Activated CD4-positive, alpha-beta T cell treated with anti-CD3 and anti-CD28 coated beads for 24 hours (primary cell): ENCODE measurements at places on chromosomes 3 and 15.

DNA sequence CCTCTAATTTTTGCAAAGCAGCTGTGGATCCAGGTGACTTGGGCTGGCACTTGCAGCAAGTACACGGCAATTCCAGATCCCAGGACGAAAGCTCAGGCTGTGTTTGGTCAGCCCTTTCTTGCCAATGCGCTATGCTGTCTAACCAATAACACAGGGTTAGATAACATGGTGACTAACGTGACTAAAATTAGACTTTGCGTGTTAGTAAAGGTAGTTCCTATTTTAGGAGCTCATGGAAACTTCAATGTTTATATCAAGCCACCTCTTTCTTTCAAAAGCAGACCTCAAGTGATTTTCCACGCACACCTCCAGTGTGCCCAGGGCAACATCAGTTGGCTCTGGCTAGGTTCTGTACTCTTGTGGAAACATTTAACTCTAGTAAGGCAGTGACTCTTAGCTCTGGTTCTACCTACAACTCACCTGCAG lies 32.5 kb downstream of the CDCP1 start:
- no peak for DNase-seq

- DNase-seq = no peak
Measured at GRCh38 chr3:64047787-64048186, 24.5 kb upstream of the PSMD6 start.

DNA sequence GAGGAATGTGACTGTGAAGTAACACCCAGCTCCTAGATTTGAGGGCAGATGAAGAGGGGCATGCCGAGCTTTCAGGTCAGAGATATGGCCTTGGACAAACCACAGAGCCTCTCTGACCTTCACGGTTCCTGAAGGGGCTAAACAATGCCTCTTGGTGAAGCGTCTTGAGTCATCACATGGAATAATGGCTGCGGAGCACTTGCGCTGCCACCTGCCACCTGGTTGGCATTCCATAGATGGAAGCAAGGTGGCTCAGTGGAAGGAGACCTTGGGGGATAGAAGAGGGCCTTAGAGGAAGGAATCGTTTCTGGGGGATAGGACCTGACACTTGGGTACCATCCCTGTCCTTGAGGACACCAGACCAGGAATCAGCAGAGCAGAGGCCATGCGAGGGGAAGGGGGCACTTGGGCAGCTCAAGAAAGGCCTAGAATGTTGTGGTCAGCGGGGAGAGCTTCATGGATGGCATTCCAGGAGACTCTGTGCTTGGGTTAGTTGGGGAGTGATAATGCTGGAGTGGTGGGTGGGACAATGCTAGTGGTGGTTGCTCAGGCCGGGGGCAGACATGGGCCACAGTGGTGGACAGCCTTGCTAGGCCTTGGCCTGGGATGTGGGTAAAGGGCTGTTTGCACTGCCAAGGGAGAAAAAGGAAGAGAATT lies 12.6 kb downstream of the MRAS start:
- DNase-seq = no peak

DNA sequence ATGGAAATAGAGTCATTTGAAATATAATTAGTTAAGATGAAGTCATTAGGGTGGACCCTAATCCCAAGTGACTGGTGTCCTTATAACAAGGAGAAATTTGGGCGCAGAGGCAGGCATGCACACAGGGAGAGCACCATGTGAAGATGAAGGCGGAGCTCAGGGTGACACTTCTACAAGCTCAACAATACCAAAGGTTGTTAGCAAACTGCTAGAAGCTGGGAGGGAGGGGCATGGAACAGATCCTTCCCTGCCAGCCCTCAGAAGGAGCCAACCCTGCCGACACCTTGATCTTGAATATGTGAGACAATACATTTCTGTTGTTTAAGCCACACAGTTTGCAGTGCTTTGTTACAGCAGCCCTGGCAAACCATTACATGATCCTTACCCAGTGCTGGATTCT lies 57.8 kb downstream of the CCNL1 start:
- DNase-seq = no peak

- DNase-seq = no peak
Measured at GRCh38 chr15:71444866-71445590, 329.8 kb downstream of the THSD4 start.

DNA sequence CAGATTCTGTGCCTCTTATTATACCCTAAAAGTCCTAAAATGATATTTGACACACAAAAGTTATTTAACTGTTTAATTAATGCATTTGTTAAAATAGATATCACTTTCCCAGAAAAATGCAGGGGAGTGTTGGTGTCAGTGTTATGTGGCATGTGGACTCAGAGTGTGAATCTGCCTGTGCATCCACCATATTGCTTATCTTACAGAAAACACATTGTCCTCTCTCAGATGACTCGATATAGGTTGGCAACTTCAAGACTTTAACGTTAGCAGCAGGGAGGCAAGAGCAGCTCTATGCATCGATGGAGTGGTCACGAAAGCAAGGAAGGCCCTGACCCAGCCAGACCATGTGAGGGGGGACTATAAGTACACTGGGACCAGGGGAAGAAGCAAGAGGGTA lies 165.4 kb upstream of the DCBLD2 start:
- no peak for DNase-seq

- DNase-seq = no peak
Measured at GRCh38 chr3:45793482-45794176, 2.7 kb downstream of the SLC6A20 start.

DNA sequence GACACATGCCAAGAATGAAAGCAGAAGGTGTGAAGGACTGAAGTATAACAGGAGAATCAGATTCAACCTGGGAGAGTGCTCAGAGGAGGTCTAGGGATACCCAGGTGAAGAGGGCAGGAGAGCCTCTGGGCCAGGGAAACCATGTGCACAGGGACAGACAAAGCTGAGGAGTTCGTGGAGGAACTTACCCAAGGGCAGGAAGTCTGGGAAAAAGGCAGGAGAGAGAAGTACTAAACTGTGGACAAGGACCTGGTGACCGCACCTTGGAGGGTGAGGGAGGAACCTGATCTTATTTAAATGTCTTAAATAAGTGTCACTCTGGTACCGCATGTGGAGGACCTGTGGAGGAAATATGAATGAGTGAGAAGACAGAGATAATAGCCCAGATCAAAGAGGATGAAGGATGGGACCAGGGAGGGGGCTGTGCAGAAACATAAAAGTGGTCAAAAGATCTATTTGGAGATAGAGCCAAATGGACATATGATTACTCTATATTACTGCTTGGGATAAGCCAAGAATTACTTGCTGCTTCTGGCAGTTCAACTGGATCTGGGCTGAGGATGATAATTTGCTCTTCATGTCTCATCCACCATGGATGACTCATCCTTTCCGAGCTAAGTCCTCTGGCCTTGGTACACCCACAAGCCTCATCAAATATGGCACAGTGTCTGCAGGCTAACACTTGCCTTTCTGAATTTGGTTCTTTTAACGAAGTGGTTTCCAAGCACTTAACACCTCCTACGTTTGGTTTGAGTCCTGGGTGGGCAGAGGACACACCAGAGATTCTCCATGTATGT lies 116.9 kb upstream of the NMNAT3 start:
- no peak for DNase-seq

DNA sequence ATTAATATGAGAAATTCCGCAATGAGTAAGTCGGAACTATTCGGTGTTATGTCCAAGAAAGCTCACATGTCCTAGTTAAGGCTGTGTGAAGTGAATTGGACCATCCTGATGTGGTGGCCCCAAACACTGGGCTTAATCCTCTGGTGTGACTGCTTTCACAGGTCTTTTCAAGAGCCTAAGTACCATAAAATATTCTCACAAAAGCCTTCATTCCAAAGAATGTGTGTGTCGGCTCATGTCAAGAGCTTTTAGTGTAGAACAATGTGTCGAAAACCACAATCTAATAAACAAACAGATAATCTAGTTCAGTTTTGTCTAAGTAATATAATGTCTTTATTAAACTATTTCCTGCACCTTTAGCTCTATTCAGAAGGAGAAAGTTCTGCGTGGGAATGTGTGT lies 311.4 kb downstream of the LPP start:
- DNase-seq = no peak

DNA sequence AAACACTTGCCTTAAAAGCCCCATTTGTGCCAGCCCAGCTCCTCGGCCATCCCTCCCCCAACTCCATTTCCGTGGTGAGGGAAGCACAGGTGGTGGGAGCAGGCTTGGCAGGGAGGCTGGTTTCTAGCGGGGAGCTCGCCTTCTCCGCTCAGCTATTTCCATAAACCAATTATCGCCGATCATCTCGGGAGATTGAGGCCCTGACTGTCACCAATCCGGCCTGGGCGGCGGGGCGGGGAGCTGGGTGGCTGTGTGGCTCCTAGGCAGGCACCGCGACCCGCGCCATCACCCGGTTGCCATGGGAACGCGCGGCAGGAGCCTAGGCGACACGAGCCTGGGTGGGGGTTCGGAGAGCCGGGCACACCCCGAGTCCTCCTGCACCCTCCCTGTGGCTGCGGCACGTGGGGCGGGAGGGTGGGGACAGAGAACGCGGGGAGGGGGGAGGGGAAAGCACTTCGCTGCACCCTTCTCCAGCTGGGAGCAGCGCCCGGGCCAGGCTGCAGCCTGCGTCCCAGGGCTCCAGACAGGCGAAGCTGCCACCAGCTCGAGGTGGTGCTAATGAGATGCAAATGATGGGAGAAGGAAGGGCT lies 9.3 kb downstream of the CCDC33 start:
- DNase-seq = peak; percentile 6

DNA sequence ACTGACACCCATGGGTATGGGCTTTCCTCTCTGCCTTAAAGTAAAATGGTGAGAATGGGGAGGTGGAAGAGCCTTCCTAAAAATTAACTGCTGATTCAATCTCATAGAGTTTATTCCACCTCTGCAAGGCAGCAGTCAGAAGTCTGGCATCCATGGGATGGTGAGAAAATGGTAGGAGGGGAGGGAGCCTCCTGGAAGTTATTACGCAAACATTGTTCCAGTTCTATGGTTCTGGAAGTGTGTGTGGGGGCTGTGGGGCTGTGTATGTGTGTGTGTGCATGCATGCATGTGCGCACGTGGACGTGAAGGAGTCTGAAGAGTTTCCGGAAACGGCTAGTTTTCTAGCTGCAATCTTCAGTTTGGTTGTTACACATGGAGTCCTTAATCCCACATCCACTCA lies 177.6 kb downstream of the KCNAB1 start:
- no peak for DNase-seq

GRCh38 chr3:41301548-41301947 lies 102.2 kb downstream of the CTNNB1 start:
- DNase-seq = no peak

GRCh38 chr3:146554151-146554760 lies 9.8 kb upstream of the PLSCR1 start:
- no peak for DNase-seq

DNA sequence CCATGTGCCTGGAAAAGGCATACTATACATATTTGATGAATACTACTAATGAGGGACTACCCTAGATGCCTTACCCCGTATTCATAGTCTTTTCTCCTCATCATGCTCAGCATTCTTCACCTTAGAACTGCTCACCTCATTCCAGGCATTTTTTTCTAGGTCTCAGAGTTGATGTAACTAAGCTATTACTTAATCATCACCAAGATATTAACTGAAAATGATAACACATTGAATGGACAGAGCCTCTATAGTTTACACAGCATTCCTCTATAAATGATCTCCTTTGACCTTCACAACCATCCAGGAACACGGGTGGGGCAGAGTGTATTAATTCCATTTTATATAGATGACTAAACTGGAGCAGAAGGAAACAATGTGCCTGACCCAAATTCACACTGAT lies 174.1 kb upstream of the DPH6 start:
- no peak for DNase-seq

DNA sequence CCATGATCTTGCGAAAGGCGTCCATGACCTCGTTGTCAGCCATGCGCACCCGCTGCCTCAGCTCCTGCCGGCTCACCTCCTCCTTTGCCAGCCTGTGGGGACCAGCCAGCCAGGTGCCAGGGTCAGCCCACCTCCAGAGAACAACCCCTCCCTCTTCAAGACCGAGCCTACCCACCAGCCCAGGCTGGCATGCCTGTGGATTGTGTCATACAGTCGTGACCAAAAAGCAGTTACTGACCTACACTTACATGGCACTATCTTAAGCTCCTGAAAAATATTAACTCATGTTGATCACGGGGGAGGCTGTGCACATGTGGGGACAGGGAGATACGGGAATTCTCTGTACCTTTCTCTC lies 10.7 kb upstream of the CAMK1 start:
- DNase-seq = no peak

- no peak for DNase-seq
Measured at GRCh38 chr3:10474275-10474646, 31.1 kb downstream of the ATP2B2 start.

- DNase-seq = no peak
Measured at GRCh38 chr3:118740722-118741290, 293.8 kb downstream of the IGSF11 start.

GRCh38 chr3:7760718-7761117 lies 740.9 kb upstream of the LMCD1 start:
- no peak for DNase-seq

DNA sequence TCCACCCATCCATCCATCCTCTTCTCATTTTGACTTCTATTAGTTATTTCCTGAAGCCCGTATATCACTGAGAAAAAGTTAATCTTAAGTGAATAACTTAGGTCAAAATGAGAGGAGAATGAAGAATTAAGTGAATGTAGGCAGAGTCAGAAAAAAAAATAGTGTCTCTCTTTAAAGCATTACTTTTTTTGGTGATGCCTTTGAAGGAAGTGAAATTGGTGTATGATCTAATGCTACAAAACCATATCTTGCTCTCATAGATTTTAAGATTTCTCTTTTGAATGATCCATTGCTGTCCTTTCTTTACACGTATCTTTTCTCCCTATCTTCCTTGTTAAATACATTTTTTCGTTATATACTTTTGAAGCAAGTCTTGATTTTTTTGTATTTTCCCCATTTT lies 23.4 kb downstream of the FNDC3B start:
- DNase-seq = no peak

DNA sequence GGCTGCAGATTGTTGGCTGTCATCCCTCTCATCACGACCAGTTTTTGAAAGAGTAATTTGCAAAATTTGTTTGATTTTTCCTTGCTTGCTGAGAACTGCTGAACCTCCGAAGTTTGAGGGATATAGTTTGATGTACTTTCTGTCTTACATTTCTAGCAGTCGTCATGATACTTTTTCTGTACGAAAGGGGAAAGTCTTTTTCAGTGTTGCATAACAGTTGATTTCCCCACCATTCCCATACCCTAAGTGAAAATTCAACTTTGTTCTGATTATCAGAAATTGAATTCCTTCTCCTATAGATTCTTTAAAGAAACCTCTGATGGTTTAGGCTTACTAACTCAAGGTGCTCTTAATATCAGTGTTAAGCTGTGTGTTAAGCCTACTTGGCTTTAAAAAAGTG lies 1.6 kb downstream of the PDE8A start:
- no peak for DNase-seq

DNA sequence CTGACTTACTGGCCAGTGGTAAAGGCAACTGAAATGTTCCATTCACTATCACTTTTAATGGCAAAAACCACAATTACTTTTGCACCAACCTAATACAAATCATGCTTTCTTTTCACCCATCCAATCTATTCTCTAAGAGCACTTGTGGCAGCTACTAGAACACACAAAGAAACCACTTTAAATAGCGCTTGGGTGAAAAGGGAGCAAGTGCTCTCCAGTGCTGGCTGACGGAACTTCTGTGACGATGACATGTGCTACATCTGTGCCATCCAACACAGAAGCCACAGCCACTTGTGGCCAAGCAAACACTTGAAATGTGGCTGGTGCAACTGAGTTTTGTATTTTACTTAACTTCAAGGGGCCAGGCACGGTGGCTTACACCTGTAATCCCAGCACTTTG lies 18.9 kb downstream of the SH3BP5 start:
- no peak for DNase-seq

- DNase-seq = no peak
Measured at GRCh38 chr3:59264366-59264765, 214.5 kb upstream of the CFAP20DC start.
